Tibial nerve (tissue), 4 donors: ENCODE measurements at places on chromosomes 5 and 9.

DNA sequence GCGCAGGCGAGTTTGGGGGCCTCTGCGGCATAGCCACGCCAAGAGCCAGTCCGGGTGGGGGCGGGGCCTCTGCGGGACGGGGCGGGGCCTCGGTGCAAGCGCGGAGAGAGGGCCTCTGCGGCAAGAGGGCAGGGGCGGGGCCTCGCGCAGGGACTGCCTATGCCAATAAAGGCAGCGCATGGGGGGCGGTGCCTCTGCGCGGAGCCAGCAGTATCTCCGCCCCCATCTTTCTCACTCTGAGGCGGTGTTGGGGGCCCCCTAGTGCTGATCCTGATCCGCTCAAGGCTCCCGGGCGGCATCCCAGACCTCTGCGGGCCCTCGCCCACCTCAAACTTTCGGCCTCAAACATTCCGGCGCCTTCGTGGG lies 9.2 kb upstream of the GPRIN1 start:
- no peak for DNase-seq

DNA sequence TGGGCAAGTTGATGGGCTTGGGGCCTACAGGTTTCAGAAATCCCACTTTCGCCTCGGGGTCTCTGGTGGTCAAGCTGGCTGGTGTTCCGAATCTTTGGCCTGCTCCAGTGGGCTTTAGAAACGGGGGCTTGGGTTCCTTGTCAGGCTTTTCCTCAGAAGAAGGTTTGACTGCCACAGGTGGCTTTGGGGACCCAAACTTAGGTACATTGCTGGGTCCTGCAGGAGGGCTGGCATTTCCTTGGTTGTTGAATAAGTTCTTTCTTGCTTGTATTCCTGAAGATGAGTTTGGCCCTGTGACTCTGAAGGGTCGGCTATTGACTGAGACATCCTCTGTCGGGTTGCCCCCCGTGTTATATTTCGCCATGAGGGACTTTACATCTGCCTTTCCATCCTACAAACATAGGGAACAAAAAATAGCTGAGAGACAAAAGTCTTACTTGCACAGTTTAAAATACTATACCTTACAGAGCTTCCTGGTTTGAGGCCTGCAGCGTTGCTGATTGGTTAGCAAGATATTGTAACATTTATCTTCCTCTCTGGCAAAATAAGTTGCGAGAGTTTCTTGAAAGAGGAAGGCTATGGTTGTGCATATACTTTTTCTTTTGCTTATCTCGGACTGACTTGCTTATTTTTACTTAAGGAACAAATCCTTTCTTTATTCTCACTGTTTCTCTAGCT lies 16.6 kb downstream of the FYB1 start:
- no peak for DNase-seq

DNA sequence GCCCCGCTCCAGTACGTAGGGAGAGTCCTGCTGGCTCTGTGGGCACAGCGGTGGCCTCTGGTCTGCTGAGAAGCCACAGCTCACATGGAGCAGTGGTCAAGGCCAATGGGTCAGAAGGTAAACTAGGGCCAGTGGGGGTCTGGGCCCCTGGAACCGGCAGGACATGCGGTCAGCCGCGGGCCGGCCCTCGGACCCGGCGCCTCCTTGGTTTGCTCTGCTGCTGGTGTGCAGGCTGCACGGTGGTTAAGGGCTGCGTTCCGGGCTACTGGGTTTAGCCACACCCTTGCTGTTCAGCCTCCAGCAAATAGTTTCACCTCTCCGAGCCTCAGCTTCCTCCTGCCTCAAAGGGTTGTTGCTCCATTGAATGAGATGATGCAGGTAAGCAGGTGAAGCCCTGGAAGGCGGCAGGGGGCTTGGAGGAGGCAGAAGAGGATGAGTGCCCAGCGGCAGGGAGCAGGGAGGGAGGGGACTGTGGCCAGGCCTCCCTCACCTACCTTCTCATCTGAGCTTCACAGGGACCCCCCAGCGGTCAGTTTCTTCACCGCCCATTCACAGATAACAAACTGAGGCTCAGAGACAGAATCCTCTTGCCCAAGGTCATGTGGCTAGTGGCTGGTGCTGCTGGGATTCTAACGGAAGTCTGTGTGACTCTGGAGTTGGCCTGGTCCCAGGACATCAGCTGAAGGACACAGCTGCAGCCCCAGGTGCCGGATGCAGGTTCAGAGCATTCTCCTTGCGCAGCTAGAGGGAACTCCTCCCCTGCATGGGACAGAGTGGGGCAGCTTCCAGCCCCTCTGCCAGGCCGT lies 3.7 kb upstream of the COL5A1 start:
- DNase-seq, result no peak

DNA sequence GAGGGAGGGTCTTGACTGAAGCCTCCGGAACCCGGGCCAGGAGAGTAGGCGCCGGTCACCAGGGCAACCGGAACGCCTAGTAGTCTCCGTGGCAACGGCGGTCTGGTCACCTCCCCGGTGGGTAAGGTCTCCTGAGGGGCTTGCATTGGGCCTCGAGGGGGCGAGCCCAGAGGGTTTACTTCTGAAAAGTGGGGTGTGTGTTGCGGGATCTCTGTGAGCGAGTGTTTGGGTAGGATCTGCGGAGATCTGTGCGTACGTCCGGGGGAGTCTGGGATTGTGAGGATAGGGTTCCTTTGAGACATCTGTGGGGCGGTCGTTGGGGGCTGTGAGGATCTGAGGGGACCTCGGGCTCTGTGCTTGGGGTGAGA lies at the start of gene FAM221B:
FAM221B (minus strand) TSS at position 17 of the 368 bp plus-strand sequence. CDS start 2,571 bp downstream, outside the sequence.
- DNase-seq, result no peak

GRCh38 chr9:113887436-113887835 lies 11.3 kb downstream of the ZNF618 start:
- no peak for DNase-seq

DNA sequence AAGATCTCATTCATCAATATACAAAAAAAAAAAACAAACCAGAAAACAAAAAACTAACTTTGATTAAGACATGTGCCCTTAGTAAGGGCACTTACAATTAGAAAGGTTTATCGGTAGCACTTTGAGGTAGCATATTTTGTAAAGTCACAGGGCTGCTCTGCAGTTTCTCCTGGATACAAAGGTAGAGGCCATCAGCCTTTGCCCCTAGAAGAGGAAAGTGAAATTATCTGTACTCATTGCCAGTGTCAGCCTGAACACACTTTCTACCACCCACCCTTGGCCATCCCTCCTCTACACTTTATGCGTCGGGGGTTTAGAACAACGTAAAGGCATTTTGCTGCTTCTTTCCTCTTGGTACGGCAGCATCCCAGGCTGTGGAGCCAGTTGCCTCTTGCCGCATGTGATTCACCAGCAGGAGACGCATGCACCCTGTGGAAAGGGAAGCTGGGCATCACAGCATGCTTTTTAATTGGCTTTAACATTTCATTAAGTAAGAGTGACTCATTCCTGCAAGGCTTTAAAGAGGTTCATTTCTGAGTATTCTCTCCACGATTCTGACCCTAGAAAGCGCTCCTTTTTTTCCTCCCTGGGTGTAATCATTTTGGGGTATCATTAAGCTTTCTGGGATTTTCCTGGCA lies 84.6 kb downstream of the CEMIP2 start:
- peak; percentile 29 for DNase-seq

DNA sequence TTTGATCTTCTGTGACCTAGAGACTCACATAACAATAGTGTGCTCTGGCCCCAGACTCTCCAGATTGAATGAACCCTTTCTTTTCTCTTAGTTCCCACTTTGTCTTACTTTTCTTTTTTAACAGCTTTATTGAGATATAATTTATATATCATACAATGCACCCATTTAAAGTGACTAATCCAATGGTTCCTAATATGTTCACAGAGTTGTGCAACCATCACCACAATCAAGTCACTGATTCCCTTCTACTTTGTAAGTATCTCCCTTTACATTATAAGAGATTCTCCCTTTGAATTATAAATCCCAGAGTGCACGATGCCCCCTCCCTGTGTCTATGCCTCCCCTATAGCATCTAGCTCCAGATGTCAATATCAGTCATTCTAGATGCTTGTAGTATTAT lies 172.4 kb downstream of the HINT1 start:
- no peak for DNase-seq

- DNase-seq, result no peak
These were observed 1.3 kb downstream of the ARSB start for GRCh38 chr5:78983601-78984438.

- DNase-seq, result no peak
These were observed 490.2 kb upstream of the RORB start for GRCh38 chr9:74006935-74007334.

DNA sequence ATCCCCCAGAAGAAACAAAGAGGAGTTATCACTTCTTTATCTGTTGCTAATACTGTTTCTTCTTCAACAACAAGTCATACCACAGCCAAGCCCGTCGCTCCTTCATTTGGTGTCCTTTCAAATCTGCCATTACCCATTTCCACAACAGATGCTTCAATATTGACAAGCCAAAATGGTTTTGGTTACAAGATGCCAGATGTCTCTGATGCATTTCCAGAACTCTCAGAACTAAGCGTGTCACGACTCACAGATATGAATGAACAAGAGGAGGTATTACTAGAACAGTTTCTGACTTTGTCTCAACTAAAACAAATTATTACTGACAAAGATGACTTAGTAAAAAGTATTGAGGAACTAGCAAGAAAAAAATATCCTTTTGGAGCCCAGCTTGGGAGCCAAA lies 16.0 kb upstream of the HAND1 start:
- no peak for DNase-seq

DNA sequence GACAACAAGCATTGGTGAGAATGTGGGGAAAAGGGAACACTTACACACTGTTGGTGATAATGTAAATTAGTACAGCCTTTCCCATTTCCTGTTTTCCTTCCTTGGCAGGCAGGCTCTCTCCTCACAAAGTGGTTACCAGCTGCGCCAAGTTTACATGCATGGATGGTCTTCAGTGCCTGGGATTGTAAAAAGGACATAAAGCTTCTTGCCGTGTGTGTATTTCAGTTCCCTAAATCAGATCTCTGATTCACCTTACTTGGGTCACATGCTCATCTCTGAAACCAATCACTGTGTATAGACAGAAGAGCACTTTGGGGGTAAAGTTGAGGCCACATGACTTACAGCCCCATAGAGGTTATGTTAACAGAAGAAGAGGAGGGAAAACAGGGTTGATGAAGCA lies 92.8 kb downstream of the CAVIN4 start:
- DNase-seq, result no peak

- DNase-seq, result no peak
These were observed 132.7 kb downstream of the PDE4D start for GRCh38 chr5:59760785-59761348.

- DNase-seq, result no peak
These were observed 24.7 kb upstream of the LMNB1 start for GRCh38 chr5:126752081-126752785.

GRCh38 chr5:109529520-109529919 lies 119.7 kb upstream of the PJA2 start:
- DNase-seq, result no peak

GRCh38 chr9:105053209-105053652 lies 125.3 kb upstream of the ABCA1 start:
- DNase-seq, result no peak

GRCh38 chr5:145796318-145796717 lies 38.8 kb downstream of the PRELID2 start:
- DNase-seq, result no peak

DNA sequence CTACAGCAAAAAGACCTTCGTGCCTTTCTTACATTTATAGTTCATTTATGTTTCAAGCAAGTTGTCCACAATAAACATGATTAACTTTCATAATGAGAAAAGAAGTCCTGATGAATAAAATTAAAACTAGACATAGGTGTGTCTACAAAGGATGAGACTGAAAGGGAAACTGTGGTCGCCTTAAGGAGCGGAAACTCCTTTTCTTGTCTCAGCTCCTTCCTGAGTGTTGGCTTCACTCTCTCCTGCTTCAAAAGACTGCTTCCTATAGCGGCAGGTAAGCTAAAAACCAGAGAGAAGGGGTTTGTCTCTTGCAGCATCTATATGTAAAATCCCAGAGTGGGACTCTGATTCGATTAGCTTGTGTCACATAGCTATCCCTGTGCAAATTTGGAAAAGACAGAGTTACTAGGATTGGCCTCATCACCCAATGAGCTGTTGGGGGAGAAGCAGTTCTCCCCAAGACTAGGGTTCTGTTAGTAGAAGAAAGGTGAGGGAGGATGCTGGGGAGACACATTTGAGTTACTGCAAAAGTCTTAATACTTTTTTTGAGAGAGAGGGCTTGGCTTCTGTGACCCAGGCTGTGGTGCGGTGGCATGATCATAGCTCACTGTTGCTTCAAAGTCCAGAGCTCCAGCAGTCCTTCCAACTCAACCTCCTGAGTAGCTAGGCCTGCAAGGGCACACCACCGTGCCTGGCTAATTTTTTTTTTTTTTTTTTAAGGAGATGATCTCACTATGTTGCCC lies 16.8 kb upstream of the CTSL start:
- DNase-seq, result no peak

DNA sequence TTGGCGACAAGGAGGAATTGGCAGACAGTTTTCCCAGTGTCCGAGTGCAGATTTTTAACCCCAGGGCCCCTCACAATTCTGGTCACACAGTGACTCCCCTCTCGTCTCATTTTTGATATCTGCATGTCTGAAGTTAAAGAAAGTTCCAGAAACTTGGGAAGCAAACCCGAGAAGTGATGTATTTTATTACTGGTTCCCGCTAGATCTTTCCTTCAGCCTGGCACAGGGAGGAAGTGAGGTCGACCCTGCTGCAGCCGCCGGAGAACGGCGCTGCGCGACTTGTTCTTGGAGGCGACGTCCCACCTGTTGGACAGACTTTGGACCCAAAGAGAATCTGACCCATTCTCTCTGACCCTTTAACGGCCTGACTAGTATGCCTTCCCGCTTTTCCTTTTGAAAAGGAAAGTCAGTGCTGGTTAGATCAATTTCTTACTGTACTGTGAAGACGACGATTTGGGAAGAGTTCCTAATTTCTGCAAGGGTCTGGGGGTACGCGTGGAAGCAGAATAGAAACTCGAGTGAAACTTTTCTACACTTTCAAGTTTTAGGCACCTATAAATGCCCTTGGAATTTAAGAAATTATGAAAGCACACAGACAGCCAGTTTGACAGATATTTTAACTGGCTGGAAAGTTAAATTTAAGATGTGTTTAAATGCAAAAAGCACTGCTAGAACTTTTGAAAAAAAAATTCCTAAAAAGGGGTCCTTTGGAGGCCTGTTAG lies 744 bp downstream of the OTULIN start:
- no peak for DNase-seq

DNA sequence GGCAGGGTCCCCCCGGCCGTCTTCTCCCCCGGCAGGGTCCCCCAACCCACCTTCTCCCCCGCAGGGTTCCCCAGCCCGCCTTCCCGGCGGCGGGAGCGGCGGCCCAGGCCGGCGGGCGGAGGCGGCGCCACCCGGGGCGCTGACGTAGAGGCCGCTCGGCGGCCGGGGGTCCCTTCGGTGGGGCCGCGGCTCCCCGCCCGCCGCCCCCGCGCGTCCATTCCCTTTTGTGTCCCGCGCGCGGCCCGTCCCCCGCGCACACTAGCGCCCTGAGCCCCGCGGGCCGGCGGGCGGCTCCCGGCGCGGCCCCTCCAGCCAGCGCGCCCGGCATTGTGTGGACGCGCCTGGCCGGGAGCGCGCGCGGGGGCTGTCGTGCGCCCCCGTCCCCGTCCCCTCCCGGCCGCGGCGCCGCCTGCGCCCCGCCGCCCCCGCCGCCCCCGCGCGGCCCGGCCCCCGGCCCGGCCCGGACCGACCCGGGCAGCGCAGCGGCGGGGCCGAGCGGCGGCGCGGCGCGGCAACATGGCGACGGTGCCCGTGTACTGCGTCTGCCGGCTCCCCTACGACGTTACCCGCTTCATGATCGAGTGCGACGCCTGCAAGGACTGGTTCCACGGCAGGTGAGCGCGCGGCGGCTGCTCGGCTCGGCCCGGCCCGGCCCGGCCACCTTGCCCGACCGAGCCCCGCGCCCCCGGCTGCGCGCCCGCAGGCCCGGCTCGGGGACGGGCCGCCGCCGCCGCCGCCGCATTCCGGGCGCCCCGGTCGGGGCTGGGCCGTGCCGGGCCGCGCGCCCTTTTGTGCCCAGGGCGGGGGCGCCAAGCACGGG lies at the start of gene PHF2:
PHF2 (plus strand) TSS at position 327 of the 820 bp plus-strand sequence; CDS start at position 517, 190 bp downstream.
- no peak for DNase-seq

- no peak for DNase-seq
These were observed 18.7 kb downstream of the NSG2 start for GRCh38 chr5:174064171-174064570.
